CD4-positive, alpha-beta T cell treated with Interleukin-1 beta for 1 hour (primary cell): ENCODE measurements at places on chromosomes 11 and 22.

DNA sequence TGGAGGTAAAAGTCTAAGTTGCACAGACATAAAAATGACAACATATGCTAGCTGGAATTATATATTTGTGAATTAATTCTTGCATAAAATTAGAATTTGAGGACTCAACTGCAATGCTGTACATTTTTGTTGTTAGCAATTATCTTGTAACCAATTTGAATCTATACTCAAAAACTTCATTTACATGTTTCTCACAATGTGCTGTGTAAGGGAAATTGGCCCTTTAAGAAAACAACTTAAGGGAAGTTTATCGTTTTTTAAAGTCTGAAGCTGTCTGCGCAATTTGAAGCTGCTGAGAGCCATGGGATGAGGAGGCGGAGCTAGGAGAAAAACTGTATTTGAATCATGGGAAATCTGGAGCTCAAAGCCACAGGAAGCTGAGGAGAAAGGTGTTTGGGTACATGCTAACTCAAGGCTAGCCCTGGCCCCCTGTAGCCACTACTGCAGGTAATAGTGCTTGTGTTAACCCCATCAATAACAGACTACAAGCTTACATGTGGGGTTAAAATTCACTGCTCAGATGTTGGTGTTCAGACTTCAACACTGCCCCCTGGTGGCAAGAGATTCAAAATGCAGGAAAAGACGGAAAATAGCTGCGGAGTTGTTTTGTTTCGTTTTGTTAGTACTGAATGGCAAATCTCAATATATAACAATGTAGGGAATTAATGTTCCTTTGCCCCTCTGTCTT lies 126.1 kb downstream of the BRD1 start:
- no peak for DNase-seq

DNA sequence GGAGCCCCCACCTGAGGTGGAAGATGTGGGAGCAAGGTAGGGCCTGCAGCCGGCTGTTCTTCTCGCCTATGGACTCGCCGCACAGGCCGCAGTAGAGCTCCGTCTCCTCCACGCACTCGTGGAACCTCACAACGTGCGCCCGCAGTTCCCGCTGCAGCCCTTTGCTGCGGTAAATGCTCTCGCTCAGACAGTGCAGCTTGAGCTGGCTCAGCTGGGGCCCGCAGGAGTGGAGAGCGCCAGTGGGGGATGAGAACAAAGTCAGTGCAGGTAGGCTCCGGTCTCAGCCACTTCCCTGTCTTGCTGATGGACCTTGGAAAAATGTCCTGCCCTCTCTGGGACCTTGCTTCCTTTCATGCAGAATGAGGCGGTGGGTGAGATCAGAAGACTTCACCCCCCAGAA lies 10.2 kb downstream of the RAPSN start:
- no peak for DNase-seq

DNA sequence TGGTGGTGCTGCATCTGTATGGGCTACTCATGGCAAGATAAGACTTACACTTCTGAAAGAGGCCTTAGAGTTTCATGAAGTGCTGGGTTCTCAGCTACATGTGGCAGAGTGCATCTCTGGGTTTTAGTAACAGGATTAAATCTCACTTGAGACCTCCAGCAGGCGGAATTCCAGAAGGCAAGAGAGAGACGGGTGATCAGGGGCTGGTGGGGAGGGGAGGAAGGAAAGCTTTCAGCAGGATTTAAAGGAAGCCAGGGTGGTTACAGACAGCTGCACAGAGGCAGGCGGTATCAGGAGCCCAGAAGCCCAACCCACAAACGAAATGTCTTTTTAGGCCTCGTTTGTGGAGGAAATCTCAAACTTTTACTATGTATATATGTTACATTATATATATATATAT lies 56.2 kb upstream of the CD82 start:
- no peak for DNase-seq

DNA sequence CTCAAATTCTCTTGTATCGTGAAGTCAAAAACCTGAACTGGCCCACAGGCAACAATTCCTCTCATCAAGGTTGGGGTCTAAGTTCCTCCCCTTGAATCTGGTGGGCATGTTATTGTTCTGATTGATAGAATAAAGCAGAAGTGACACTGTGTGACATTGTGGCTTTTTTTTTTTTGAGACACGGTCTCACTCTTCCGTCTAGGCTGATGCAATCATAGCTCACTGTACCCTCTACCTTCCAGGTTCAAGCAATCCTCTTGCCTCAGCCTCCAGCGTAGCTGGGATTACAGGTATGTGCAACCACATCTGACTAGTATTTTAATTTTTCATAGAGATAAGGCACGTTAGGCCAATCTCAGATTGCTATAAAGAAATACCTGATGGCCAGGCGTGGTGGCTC lies 8.9 kb upstream of the PELI3 start:
- DNase-seq: no peak

- no peak for DNase-seq
Observed at GRCh38 chr11:90805172-90805571, 582.3 kb upstream of the CHORDC1 start.

GRCh38 chr11:66443602-66444001 lies 5.0 kb upstream of the MRPL11 start:
- DNase-seq: no peak

DNA sequence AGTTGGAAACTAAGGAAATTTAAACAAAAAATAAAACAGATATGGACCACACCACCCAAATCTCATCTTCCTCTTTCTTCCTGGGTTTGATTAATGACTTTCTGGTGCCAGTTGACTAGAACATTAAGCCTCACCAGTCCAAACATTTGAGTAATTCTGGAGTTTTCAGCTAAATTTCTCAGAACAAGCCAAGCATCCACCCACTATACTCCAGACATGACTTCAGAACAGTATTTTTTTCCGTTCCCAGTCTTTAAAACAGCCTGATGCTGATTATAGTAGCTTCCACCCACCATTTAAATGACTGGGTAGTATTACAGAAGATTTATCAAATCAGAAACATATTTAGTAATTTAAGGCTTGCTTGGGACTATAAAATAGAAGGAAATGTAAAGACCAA lies 230.9 kb upstream of the UBASH3B start:
- DNase-seq: no peak

DNA sequence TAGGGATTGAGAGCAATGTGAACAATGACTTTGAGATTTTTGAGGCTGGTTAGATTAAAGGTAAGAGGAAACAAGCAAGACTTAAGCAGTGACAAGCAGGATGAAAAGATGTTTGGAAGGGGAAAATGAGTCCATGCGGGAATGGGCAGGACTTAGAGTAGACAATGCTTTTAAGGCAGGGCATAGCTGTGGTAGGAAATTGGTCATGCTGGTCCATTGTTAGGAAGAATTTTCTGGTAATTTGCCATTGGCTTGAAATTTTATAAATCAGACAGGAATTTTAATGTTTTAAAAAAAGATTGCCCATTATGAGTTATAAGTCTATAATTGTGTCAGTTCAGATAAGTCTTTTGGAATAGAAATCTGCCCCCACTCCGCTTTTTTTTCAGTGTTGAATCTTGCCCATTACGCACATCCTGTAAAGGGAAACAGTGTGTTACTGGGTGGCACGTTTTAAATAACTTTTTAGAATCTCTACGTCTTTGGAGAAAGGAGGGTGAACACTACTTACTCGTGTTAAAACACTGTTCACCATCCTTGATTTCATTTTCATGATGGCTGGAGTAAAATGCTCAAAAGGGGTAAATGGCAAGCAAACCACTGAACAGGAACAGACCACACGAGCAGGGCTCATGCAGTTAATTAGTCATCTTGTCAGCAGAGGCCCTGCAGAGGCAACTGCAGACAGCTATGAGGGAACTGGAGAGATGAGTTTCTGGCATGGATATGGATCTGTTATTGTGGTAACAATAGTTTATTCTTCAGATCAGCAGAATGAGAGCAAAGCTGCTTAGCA lies 25.0 kb downstream of the SWAP70 start:
- no peak for DNase-seq

- no peak for DNase-seq
Observed at GRCh38 chr11:107427569-107428180, 29.9 kb downstream of the CWF19L2 start.

DNA sequence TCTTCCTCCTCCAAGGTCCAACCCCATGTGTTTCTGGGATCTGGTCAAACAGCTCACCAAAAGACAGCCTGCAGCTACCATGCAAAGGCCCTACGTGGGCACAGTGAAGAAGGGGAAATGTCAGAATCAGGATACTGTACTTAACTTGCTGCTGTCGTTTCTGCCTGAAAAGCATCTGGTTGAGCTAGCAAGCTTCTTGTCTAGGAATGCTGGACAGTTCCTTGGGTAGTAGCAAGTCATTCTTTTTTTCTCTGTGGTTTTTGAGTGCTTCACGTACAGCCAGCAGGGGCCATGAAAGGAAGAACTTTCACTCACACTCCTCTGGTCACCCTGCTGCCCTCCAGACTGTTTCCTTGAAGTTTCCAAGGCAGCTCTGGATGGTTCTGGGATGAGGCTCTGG lies 24.7 kb downstream of the RCOR2 start:
- DNase-seq: no peak

DNA sequence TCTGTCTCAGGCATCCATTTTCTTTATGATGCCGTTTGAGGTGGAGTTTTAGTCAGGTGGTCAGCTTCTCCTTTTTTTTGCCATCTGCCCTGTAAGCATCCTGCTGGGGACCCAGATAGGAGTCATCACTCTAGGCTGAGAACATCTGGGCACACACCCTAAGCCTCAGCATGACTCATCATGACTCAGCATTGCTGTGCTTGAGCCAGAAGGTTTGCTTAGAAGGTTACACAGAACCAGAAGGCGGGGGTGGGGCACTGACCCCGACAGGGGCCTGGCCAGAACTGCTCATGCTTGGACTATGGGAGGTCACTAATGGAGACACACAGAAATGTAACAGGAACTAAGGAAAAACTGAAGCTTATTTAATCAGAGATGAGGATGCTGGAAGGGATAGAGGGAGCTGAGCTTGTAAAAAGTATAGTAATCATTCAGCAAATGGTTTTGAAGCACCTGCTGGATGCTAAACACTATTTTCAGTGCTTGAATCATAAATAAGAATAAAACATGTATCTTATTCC lies 10.9 kb upstream of the HBE1 start:
- DNase-seq: peak; percentile 36

DNA sequence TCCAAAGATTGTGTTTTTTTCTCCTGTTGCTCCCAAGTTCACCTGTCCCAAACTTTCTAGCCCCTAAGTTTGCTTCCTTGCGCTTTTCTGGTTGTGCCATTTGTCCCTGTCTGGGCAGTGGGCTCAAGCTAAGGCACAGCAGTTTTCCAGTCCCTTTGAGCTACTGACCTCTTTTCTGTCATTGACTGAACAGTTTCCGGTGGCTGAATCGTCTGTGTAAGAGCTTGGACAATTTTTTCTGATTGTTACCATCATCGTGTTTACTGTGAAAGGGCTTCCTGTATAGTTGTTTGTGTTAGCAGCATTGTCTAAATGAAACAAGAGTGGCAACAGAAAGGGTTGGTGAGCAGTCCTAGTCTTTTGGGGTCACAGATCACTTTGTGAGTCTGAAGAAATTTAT lies 49.8 kb downstream of the BMAL1 start:
- no peak for DNase-seq

GRCh38 chr11:123323568-123323967 lies 106.5 kb upstream of the GRAMD1B start:
- DNase-seq: no peak

DNA sequence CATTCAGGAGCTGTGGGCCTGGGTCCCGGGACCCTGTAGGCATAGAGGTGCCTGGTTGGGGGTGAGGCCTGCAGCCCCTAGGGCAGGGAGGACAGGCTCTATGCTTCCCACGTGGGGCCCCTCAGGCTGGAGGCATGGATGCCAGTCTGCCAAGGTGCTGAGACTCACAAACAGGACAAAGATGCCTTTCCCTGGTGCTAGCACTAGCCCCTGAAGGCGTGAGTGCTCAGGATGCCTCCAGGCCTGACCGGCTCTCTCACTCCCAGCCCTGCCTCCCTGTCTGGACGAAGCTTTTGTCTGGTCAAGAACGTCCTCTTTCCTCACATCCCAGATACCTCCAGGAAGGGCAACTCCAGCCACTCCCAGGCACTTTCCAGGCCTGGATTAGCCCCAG lies 2.1 kb downstream of the CDC42BPG start:
- no peak for DNase-seq

- DNase-seq: no peak
Observed at GRCh38 chr11:111395081-111395480, 16.0 kb upstream of the POU2AF1 start.

DNA sequence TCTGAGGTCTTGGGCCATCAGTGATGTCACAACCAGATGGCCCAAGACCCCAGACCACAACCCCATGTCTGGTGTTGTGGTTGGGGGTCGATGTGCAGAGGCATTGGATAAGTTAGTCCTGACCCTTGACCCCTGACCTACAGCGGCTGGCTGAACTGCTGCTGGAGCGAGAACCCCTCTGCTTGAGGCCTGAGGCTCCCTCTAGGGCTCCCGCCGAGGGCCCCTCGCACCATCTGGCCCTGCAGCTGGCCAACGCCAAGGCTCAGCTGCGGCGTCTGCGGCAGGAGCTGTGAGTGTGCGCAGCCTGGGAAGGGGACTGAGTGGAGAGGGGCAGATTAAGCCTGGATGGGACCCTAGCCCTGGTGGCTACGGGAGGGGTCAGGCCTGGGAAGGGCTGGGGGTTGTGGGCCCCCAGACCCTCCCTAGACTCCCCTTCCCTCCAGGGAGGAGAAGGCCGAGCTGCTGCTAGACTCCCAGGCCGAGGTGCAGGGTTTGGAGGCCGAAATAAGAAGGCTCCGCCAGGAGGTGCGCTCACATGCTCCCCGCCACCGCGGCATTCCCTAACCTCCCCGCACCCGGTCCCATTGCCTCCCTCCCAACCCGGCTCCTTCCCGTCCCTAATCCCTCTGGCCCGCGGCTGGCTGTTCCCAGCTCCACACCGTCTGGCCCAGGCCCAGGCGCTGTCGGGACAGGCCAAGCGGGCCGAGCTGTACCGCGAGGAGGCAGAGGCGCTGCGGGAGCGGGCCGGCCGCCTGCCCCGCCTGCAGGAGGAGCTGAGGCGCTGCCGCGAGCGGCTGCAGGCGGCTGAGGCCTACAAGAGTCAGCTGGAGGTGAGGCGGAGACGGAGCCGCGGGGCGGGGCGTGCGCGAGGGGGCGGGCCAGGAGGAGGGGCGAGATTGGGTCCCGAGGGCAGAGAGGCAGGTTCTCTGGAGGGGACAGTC lies 2.1 kb downstream of the CCDC88B start:
- peak; percentile 90 for DNase-seq

DNA sequence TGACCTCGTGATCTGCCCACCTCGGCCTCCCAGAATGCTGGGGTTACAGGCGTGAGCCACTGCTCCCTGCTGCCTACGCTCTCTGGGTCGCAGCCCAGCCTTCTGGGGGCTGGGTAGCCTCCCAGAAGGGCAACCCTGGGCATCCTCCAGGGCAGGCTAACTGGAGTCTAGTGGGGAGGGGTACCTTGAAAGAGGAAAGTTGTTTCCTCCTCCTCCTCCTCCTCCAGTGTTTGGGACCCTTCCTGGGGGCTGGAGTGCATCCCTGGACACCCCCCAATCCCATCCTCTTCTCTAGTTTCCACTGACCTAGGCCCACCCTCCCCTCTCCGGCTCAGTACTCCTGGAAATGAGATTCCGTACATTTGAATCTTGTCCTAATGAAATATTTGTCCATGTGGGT lies 1.3 kb downstream of the PNPLA3 start:
- no peak for DNase-seq
